ENCODE measurements at places on chromosomes 5 and 9. TPM values are rescaled to one million over a fixed set of nuclear protein-coding genes. Genes with fewer than 3 reads are reported as not detected.

DNA sequence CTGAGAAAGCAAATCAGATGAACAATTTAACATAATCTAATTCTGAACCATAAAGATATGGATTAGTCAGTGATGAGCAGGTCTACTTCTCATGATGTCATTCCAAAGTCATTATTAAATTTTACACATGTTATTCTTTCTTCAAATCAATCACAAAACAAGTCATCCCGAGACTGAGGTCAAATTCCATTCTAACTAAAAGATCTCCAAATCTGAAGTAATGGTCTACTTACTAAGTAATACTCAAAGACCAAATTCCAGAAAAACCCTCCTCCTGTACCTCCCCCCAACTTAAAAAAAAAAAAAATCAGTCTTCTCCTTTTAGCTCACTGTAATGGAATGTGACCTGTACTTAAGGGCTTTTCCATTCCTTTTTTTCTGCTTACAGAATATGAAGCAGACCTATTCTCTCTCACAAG is 4.7 kb downstream of the PFDN1 start:
- DNase-seq, result peak; percentile 72

GRCh38 chr5:27124590-27124989 is 86.2 kb upstream of the CDH9 start:
- DNase-seq, result peak; percentile 6

- peak; percentile 57 for DNase-seq
Measured at GRCh38 chr5:157384971-157385709, 74.9 kb upstream of the NIPAL4 start.

- DNase-seq, result no peak
Measured at GRCh38 chr5:83492331-83492730, 20.8 kb downstream of the VCAN start.

DNA sequence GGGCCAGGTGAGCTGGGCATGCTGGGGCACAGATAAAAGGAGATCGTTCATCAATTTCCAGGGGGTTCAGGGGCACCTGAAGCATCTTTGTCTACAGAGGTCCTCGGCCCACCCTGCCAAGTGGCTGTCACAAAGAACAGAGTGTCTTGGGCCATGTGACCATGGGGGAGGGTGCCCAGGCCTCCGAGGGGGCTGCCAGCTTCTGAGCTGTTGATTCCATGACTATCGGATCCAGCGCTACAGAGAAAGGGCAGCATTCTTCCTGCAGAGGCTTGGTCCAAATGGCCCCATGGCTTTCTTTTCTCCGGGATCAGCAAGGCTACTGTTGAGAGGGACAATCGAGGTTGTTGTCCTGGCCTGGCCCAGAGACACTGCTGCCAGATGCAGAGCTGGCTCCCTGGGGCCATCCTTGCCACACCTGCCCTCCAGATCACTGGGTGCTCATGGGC is 289.2 kb downstream of the ZSWIM6 start:
- no peak for DNase-seq

GRCh38 chr9:93536874-93537273 is 39.5 kb upstream of the PHF2 start:
- no peak for DNase-seq

Gene SPATA31C1
- polyA plus RNA-seq, result not detected

Gene BNC2
- 0.03 TPM for polyA plus RNA-seq

Gene TLE1
- 18.3 TPM for polyA plus RNA-seq
